ENCODE measurements at places on chromosomes 11 and 22. TPM values are rescaled to one million over a fixed set of nuclear protein-coding genes. Genes with fewer than 3 reads are reported as not detected.

- DNase-seq = no peak
Measured at GRCh38 chr22:41910050-41911000, 4.5 kb downstream of the SHISA8 start.

GRCh38 chr11:113684496-113684895 is 21.6 kb downstream of the TMPRSS5 start:
- DNase-seq = no peak

DNA sequence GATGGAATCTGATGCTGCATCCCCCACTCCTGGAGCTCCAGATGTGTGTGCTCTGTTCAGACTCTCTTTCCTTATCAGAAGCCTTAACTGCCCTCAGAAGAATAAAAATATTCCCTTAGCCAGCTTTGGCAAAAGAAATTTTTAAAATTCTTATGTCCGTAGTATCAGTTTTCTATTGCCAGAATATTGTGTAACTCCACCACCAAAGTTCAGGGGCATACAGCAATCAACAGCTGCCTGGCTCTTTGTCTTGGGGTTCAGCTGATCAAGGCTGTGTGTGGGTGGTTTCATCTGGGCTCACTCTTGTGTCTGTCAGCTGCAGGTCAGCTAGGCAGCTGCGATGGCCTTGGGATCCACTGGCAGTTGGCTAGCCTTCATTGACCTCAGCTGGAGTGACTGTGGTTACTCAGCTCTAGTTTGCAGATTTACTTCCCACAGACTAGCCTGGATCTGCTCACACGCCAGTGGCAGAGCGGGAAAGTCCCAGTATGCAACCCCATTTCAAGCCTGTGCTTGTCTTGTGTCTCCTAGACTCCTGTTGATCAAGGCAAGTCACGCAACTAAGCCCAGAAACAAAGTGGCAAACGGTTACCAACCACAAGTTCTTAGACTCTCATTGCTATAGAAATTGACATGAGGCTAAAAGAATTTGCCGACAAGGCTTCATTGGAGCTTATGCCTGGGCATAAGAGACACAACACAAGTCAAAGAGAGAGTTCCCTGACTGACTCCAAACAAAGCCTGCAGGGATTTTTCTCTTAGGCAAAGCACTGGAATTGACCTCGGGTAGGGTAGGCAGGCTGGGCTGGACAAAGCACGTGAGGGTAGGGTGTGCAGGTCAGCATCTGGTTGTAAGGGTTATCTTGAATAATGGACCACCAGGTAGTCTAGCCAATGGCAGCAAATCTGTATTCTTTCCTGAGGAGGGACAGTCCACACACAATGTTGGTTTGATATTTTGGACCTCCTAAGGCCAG is 7.5 kb downstream of the TMEM138 start:
- DNase-seq = no peak

GRCh38 chr11:86809561-86809960 is 9.2 kb downstream of the PRSS23 start:
- DNase-seq = no peak

SLC22A25 gene
- not detected for polyA plus RNA-seq

All from right renal cortex interstitium (tissue), 3 donors.